ENCODE measurements at places on chromosomes 5 and 9. TPM values are rescaled to one million over a fixed set of nuclear protein-coding genes. Genes with fewer than 3 reads are reported as not detected.

DNA sequence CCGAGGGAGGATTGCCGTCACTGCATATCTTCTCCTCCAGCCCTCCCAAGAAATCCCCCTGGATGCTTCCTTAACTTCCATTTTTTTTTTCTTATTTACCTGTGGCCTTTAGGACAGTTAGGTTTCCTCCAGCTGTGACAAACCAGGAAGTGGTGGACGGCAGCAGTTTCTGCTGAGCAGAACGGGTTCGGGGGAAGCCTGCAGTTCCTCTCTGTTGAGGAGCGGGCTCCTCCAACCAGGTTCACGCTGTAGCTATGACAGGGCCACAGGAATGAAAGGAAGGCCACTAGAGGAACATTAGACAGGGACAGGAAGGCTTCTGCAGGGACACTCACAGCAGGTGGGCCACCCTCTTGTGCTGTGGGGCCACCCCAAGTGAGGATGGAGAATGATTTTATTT is 76.7 kb upstream of the SYK start:
- no peaks in the 10 kb centered on the region for H3K36me3 ChIP-seq
- no peak overlapping the region for H3K27ac ChIP-seq
- H3K27me3 ChIP-seq, result no peaks in the 10 kb centered on the region
- no peaks in the 10 kb centered on the region for H3K4me1 ChIP-seq
- no peak overlapping the region for H3K4me3 ChIP-seq

Gene MBLAC2
- total RNA-seq, result 5.9 TPM

- no peaks in the 10 kb centered on the region for H3K27me3 ChIP-seq
- no peaks in the 10 kb centered on the region for H3K4me1 ChIP-seq
- peaks cover 31% of the 10 kb centered on the region for H3K36me3 ChIP-seq
- H3K4me3 ChIP-seq, result no peak overlapping the region
Measured at GRCh38 chr9:91341258-91341746, 20.4 kb downstream of the AUH start.

GRCh38 chr5:59065554-59065953 is 482.7 kb downstream of the RAB3C start:
- no peaks in the 10 kb centered on the region for H3K36me3 ChIP-seq
- no peaks in the 10 kb centered on the region for H3K4me1 ChIP-seq
- no peak overlapping the region for H3K27ac ChIP-seq
- DNase-seq, result no peak
- no peak overlapping the region for H3K4me3 ChIP-seq

- peak overlapping the region; percentile 92 for H3K27ac ChIP-seq
- H3K27me3 ChIP-seq, result no peaks in the 10 kb centered on the region
- H3K36me3 ChIP-seq, result peaks cover 5% of the 10 kb centered on the region
- DNase-seq, result no peak
- H3K4me1 ChIP-seq, result peaks cover 99% of the 10 kb centered on the region
Measured at GRCh38 chr9:114388357-114388682, 538 bp upstream of the AKNA start.

Gene ATG10
- total RNA-seq, result 5.4 TPM

DNA sequence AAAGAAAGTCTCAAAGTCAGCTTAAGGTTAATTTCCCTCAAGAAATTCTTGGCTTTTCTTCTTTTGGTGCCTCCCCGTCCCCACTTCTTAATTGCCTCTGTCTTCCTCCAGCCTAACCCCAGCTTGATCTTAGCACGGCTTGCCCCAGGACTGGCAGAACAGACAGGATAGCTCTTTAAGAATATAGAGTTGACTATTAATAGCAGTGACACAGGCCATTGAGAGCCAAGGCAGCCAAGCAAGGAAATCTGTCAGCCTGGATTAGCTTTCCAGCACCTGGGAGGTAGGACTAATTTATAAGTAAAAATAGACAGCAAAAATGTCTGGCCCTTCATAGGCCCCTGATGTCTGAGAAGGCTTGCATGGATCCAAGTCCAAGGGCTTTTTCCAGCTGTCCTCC is 384.6 kb upstream of the SLC30A5 start:
- no peak overlapping the region for H3K27ac ChIP-seq
- no peaks in the 10 kb centered on the region for H3K36me3 ChIP-seq
- no peak for DNase-seq
- no peaks in the 10 kb centered on the region for H3K4me1 ChIP-seq
- H3K4me3 ChIP-seq, result no peak overlapping the region

DNA sequence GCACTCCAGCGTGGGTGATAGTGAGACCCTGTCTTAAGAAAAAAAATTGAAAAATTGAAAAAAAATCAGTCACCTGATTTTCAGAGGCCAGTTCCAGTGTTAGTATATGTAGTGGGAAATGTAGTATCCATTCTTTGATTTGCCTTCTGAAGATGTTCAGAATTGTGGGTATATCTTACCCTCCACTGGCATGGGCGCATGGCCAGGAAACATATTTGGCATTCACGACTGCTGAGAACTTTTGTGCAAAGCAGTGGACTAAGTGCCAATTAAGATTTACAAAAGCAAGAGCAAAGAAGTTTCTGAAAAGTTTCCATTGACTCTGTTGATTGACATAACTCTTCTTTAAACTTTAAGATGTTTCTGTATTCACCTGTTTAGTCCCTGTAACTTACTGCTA is 2.4 kb downstream of the CAVIN4 start:
- H3K4me3 ChIP-seq, result no peak overlapping the region
- H3K36me3 ChIP-seq, result no peaks in the 10 kb centered on the region
- H3K27ac ChIP-seq, result no peak overlapping the region
- H3K27me3 ChIP-seq, result no peaks in the 10 kb centered on the region
- H3K4me1 ChIP-seq, result no peaks in the 10 kb centered on the region

- no peaks in the 10 kb centered on the region for H3K4me1 ChIP-seq
- H3K27ac ChIP-seq, result no peak overlapping the region
- H3K27me3 ChIP-seq, result no peaks in the 10 kb centered on the region
- no peak overlapping the region for H3K4me3 ChIP-seq
- DNase-seq, result no peak
Measured at GRCh38 chr5:108769352-108769751, 21.7 kb downstream of the FER start.

Gene NRARP
- total RNA-seq, result 6.5 TPM

Gene MAMDC2
- 35.1 TPM for total RNA-seq

Gene SLC46A2
- total RNA-seq, result 13.7 TPM

- H3K27ac ChIP-seq, result no peak overlapping the region
- H3K27me3 ChIP-seq, result no peaks in the 10 kb centered on the region
- H3K4me3 ChIP-seq, result no peak overlapping the region
- H3K36me3 ChIP-seq, result no peaks in the 10 kb centered on the region
- no peak for DNase-seq
Measured at GRCh38 chr5:137233726-137234125, 265.4 kb downstream of the SPOCK1 start.

DNA sequence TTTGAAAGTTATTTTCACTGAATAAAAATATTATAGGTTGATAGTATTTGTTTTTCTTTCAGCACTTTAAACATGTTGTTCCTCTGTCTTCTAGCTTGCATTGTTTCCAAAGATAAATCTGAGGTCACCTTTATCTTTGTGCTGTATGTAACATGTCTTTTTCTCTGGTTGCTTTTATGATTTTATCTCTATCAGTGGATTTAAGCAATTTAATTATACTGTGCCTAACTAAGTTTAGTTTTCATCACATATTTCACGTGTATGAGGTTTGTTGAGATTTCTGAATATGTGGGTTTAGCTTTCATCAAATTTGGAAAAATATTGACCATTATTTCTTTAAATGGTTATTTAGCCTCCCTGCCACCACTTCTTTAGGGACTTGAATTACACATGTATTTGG is 214.5 kb downstream of the SNX18 start:
- no peaks in the 10 kb centered on the region for H3K4me1 ChIP-seq
- no peak overlapping the region for H3K4me3 ChIP-seq
- H3K27me3 ChIP-seq, result no peaks in the 10 kb centered on the region
- H3K27ac ChIP-seq, result no peak overlapping the region
- no peak for DNase-seq

Gene SHOC1
- total RNA-seq, result 0.15 TPM

- no peak overlapping the region for H3K4me3 ChIP-seq
- no peaks in the 10 kb centered on the region for H3K27me3 ChIP-seq
- H3K36me3 ChIP-seq, result no peaks in the 10 kb centered on the region
- no peak for DNase-seq
Measured at GRCh38 chr5:4020400-4020799, 424.8 kb downstream of the IRX1 start.

- no peak for DNase-seq
- H3K4me1 ChIP-seq, result peaks cover 2% of the 10 kb centered on the region
- peaks cover 48% of the 10 kb centered on the region for H3K36me3 ChIP-seq
- no peaks in the 10 kb centered on the region for H3K27me3 ChIP-seq
- H3K27ac ChIP-seq, result no peak overlapping the region
Measured at GRCh38 chr9:128729766-128730517, 6.0 kb upstream of the ZDHHC12 start.

DNA sequence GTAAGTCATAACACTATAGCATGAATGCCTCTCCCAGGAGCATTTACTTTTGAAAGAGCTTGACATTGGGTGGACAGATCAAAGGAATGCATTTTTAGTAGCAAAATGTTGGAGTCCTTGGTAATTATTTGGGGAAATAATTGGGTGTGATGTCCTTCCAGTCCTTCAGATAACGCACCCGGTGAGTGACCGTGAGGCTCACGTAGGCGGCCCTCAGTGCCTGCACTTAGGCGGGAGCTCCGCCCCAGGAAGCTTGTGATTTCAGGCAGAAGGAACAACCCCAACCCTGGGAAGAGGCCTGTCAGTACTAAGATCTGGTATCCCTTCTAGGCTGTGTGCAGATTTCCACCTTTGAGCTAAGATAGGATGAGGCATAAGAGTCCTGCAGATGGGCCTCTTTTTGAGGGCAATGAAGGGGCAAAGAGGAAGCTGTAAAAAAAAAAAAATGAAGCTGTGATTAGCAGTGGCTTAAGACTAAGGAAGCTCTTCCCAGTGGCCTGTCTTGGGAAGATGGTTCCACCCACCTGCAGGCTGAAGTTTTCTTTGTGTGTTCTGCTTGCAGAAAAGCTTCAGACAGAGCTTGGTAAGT is 14.9 kb downstream of the BTNL9 start:
- H3K4me3 ChIP-seq, result peak overlapping the region; percentile 62
- peaks cover 26% of the 10 kb centered on the region for H3K4me1 ChIP-seq
- H3K27ac ChIP-seq, result no peak overlapping the region
- H3K27me3 ChIP-seq, result peaks cover 88% of the 10 kb centered on the region
- DNase-seq, result no peak
- no peaks in the 10 kb centered on the region for H3K36me3 ChIP-seq

- no peak overlapping the region for H3K27ac ChIP-seq
- H3K36me3 ChIP-seq, result no peaks in the 10 kb centered on the region
- no peak overlapping the region for H3K4me3 ChIP-seq
- no peak for DNase-seq
- no peaks in the 10 kb centered on the region for H3K4me1 ChIP-seq
- H3K27me3 ChIP-seq, result no peaks in the 10 kb centered on the region
Measured at GRCh38 chr5:127311781-127312525, 21.4 kb downstream of the MEGF10 start.

- H3K27me3 ChIP-seq, result no peaks in the 10 kb centered on the region
- peaks cover 22% of the 10 kb centered on the region for H3K4me1 ChIP-seq
- H3K27ac ChIP-seq, result peak overlapping the region; percentile 18
- peaks cover 77% of the 10 kb centered on the region for H3K36me3 ChIP-seq
Measured at GRCh38 chr5:134138416-134139376, 24.2 kb downstream of the TCF7 start.

Gene NPR3
- 35.8 TPM for total RNA-seq

- peak overlapping the region; percentile 46 for H3K27ac ChIP-seq
- DNase-seq, result no peak
- H3K4me1 ChIP-seq, result peaks cover 48% of the 10 kb centered on the region
- H3K27me3 ChIP-seq, result peaks cover 28% of the 10 kb centered on the region
- no peak overlapping the region for H3K4me3 ChIP-seq
Measured at GRCh38 chr5:173319646-173320045, 8.6 kb downstream of the STC2 start.

GRCh38 chr5:54743997-54744788 is 226.6 kb downstream of the SNX18 start:
- peaks cover 31% of the 10 kb centered on the region for H3K4me1 ChIP-seq
- H3K27me3 ChIP-seq, result no peaks in the 10 kb centered on the region
- no peak overlapping the region for H3K4me3 ChIP-seq
- H3K27ac ChIP-seq, result peak overlapping the region; percentile 69
- peak; percentile 54 for DNase-seq

DNA sequence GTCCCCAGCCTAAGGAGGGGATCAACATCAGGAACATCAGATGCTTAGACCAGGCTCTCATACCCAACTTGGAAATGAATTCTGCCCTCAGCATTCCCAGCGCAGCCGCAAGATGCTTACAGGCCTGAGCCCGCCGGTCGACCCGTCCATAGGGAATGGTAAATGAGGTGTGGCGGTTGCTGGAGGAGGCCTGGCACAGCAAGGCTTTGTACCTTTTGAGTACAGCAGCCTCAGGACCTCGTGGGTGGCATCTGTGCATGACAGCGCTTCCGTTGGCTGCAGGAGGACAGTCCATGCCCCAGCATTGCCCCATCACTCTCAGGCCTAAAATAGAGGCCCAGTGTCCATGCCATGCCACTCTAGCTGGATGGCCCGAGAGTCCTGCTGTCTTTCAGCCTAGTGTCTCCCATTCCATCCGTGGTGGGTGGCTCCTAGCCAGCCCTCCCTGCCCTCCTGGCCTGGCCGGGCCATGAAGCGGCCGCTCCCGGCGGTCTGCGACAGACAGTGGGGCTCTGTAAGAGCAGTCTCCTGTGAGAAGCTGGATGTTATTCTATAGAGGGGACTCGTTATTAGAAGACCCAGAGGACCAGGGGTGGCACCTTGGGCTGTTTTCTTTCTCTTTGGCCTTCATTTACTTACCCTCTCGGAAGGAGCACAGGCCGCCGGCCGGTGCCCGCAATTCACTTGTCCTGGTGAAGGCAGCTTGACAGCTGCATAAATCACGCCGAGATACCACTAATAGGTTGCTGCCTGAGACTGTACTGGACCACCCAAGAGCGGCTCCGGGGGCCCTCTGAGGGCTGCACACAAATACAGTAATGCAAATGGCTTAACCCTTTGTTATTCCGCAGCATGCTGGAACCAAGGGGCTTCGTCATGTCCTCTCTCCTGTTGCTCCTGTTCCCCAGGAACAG is 223.5 kb upstream of the TUT7 start:
- H3K27me3 ChIP-seq, result no peaks in the 10 kb centered on the region
- no peak for DNase-seq
- no peaks in the 10 kb centered on the region for H3K4me1 ChIP-seq

- peaks cover 13% of the 10 kb centered on the region for H3K27me3 ChIP-seq
- no peak overlapping the region for H3K4me3 ChIP-seq
- H3K4me1 ChIP-seq, result peaks cover 14% of the 10 kb centered on the region
- H3K27ac ChIP-seq, result peak overlapping the region; percentile 51
Measured at GRCh38 chr5:6704361-6704851, 8.8 kb upstream of the TENT4A start.

- H3K27ac ChIP-seq, result no peak overlapping the region
- no peaks in the 10 kb centered on the region for H3K4me1 ChIP-seq
- peaks cover 5% of the 10 kb centered on the region for H3K36me3 ChIP-seq
- H3K4me3 ChIP-seq, result no peak overlapping the region
- no peaks in the 10 kb centered on the region for H3K27me3 ChIP-seq
- no peak for DNase-seq
Measured at GRCh38 chr9:110561826-110562225, 17.7 kb downstream of the SVEP1 start.

Gene PLEKHG4B
- 2.7 TPM for total RNA-seq

DNA sequence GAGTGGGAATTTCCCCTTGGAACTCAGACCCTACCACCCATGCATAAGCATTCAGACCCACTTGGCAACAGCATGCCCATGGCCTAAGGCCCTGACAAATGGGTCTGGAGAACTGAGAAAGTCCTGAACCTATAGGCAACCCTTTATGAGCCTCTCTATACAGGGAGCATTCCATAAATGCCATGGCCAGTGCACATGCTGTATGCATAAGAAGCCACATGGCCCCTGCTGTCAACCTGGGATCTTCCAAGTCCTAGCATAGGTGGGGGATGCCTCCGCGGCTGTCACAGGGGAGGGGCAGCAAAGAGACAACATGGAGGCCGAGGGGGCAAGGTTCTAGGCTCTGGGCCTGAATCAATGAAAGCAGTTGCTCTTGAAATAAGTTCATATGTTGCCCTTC is 8.2 kb upstream of the NIPAL4 start:
- H3K4me1 ChIP-seq, result peaks cover 7% of the 10 kb centered on the region
- no peaks in the 10 kb centered on the region for H3K27me3 ChIP-seq
- H3K4me3 ChIP-seq, result no peak overlapping the region
- DNase-seq, result no peak

Data from lower lobe of right lung (tissue), 2 donors.